ENCODE measurements at places on chromosomes 3 and 15.

DNA sequence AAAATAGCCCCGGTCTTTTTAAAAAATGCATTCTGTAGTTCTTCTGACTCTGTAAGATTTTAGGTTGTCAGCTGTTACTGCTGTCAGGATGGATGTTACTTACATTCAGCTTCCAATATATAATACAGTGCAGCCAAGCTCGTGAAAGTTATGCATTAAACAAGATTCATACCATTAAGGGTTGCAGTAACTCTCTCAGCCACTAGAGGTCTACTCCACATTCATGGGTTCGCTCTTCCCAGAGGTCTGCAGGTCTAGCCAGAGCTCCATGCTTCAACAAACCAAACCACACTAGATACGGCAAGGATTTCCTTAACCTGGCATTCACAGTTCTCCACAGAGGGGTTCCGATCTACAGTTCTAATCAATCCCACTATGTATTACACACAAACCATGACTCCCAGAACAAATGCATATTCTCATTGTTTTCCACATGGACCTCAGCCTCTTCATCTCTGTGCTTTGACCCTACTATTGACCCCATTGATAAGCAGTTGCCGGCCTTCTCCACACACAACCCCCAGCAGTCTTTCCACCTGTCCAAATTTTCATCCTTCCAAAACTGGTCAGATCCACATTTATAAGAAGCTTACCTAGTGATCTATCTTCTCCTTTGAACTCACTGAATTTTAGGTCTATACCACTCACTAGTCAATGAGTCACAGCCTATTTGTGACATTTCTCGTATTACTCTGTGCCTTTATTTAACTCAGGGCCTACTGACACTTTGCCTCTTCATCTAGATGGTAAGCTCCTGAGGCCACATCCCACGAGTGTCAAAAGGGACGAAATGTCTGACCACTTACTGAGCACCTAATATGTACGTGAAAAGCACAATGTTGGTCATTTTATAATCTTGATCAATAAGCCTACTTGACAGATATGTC, 33.7 kb downstream of the RORA start:
- peak; percentile 20 for DNase-seq

DNA sequence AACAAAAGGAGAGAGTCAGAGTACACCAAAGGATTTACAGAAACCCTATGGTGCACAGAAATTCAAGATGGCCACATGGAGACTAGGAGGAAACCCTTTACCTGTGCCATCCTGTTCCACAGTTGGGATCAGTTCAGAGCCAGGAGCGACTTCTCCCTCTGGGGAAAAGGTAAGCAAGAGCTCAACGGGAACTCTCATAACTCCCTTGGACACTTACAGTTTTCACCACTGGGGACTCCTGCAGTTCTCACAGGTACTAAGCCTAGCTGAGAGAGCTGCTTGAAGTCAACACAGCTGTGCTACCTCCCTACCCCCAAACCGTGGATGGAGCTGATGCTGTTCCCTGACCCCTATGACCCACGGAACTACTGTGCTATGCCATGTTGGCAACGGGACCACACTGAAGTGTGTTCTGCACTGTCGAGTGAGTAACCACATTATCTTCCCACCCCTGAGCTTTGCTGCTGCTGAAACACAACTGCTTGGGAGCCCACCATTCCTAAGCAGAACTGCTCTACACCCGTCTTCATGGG, 606.8 kb downstream of the GBE1 start:
- no peak for DNase-seq

DNA sequence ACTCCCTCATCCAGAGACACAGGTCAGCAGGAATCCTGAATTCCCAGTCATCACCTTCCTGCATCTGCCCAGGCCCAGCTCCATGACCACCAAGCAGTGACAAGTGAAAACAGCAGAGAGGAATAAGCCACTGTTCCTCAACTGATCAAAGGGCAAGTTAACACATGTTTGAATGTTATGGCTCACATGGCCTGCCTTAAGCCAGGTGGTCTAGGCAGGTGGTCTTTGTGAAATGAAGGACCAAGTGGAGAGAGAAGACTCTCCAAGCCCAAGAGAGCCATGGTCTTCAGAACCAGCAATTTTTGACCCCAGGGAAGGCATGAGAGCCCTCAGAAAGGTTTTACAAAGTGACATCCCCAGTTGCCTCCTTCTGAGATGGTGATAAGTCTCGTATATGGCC, 161.8 kb downstream of the EPHB1 start:
- DNase-seq, result no peak

GRCh38 chr3:172953571-172953970, 187.5 kb downstream of the SPATA16 start:
- no peak for DNase-seq

DNA sequence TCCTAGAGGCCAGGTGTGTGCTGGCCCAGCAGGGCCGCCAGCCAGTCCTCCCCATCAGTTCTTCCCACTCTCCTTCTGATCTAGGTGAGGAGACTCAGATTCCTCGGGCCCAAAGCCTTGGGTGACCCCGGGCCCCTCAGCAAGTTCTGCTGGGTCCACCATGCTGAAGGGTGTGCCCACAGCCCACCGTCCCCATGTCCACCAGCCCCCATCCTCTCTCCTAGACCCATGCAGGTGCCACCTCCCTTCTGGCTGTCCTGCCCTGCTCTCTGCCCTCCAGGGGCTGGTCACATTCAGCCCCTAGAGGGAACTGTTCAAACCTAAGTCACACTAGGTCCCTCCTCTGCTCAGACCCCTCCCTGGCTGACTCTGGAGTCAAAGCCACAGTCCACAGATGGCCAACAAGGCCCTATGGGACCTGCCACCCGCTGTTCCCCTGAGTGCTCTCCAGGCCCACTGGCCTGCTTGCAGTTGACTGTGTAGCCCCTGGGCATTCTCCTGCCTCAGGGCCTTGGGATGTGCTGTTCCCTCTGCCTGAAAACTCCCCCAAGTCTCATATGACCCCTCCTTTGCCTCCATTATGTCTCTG, 878 bp upstream of the TLR9 start:
- DNase-seq, result no peak

DNA sequence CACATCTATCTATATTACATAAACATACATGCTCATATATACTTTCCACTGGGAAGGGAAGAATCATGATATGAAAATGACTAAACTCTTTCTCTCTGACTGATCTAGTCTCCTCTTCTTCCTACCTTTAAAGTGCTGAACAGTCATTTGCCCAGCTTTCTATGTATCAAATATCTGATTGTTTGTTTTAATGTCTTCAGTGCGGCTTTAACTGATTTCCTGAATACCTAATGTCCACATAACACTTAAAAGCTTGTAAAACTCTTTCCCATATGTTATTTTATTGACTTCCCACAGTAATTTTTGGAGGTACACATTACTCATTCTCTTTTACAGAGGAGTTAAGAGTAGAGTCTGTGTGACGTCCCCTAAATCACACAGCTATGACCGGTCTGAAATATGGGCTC, 28.2 kb downstream of the CPOX start:
- DNase-seq, result no peak

DNA sequence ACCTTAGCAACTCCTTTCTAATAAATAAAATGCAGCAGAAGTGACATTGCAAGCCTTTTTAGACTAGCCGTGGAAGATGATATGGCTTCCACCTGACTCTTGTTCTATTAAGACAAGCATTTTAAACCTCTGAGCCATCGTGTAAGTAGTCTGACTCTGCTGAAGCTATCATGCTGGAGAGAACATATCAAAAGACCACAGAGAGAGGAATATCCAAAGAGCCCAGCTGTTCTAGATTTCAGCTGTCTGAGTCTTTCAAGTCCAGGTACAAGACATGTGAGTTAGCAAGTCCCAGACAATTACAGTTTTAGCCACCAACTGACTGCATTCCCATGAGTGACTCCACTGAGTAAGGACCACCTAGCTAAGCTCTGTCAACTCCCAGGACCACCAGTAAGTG, 517.0 kb upstream of the NAALADL2 start:
- no peak for DNase-seq

GRCh38 chr3:120028271-120029047, 65.8 kb downstream of the GSK3B start:
- DNase-seq, result no peak

GRCh38 chr3:36891701-36892160, 53.1 kb downstream of the TRANK1 start:
- DNase-seq, result no peak

DNA sequence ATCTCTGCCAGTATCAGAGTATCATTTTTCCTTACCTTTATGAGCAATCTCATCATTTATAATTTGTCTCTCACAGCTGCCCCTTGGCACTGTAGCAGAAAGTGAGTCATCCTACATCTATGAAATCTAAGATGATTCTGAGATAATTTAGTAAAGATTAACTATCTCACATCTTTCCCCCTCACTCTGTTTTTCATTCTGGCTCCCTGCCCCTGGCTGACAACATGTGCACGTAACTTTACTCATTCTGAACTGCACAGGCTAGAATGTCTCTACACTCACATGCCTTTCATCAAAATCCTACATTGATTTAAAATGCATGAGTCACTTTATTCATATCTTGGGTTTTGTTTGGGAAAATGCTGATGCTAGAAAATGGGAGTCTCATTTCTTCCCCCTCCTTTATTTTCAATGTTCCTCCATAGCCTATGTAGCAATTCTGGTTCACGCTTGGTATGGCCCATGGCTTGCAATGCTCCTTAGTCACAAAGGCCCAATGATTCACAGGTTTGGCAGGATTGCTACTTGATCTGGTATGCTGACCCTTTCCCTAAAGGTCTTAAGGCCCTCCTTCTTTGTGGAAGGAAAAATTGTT, 838.5 kb downstream of the TUSC7 start:
- DNase-seq, result no peak

GRCh38 chr15:50506121-50506520, 40.3 kb downstream of the USP50 start:
- no peak for DNase-seq

DNA sequence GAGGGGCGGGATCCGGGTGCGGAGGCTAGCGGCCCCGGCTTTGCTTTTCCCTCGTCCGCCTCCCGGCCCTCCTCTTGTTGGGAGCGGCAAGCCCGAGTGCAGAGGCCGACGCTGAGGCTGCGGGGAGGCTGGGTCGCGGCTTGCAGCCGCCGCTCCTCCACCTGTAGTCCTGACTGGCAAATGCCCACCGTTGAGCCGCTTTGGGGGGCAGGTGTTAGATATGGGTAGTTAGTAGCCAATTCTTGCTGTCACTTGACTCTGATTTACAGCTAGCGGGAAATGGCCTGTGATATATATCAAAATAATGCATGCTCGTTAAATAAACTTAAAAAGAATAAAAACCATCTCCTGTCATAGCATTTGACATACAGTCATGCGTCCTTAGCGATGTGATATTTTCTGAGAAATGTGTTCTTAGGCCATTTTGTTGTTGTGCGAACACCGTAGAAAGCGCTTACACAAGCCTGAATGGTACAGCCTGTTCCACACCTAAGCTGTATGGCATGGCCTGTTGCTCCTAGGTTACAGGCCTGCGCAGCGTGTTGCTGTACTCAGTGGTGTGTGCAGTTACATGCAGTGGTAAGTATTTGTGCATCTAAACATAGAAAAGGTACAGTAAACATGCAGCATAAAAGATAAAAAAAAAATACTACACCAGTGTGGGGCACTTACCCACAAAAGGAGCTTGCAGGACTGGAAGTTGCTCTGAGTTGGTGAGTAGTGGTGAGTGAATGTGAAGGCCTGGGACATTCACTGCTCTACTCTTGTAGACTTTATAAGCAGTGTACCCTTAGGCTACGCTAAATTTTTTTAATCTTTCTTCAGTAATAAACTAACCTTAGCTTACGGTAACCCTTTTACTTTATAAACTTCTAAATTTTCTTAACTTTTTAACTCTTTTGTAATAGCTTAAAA, 873 bp downstream of the CAPN7 start:
- no peak for DNase-seq

DNA sequence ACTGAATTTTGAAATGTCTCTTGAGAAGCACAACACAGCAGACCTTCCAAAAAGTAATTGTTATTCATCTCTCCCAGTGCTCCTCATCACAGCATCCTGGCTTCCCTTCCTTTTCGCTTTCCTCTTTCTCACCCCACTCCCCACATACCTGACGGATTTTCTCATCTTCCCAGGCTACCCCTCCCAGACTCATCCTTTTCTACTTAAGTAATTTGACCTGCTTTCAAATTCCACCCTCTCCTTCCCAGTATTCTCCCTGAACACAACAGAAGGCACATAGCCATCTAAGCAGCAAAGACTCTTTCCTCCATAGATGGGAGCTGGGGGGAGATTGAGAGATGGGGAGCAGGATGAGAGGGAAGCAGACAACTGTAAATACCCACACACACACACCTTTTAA, 187.1 kb upstream of the STT3B start:
- DNase-seq, result no peak

DNA sequence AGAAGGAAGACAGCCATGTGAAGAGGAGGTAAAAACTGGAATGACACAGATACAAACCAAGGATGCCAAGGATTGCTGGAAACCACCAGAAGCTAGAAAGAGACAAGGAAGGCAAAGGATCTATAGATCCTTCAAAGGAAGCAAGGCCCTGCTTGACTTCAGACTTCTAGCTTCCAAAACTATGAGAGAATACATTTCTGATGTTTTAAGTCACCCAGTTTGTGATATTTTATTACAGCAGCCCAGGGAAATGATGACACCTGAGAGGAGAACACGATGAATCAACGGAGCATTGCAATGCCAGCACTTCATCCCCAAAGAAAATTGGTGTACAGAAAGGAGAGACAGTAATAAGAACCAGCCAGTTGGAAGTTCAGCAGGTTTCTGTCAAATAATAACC, 116.3 kb downstream of the MAGI1 start:
- DNase-seq, result no peak

DNA sequence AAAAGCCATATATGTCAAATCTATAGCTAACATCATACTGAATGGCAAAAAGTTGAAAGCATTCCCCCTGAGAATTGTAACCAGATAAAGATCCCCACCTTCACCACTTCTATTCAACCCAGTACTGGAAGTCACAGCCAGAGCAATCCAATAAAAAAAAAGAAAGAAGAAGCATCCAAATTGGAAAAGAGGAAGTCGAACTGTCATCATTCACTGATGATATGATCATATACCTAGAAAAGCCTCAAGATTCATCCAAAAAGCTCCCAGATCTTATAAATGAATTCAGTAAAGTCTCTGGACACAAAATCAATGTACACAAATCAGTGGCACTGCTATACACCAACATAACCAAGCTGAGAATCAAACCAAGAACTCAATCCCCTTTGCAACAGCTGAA, 97.4 kb downstream of the CBLB start:
- no peak for DNase-seq

DNA sequence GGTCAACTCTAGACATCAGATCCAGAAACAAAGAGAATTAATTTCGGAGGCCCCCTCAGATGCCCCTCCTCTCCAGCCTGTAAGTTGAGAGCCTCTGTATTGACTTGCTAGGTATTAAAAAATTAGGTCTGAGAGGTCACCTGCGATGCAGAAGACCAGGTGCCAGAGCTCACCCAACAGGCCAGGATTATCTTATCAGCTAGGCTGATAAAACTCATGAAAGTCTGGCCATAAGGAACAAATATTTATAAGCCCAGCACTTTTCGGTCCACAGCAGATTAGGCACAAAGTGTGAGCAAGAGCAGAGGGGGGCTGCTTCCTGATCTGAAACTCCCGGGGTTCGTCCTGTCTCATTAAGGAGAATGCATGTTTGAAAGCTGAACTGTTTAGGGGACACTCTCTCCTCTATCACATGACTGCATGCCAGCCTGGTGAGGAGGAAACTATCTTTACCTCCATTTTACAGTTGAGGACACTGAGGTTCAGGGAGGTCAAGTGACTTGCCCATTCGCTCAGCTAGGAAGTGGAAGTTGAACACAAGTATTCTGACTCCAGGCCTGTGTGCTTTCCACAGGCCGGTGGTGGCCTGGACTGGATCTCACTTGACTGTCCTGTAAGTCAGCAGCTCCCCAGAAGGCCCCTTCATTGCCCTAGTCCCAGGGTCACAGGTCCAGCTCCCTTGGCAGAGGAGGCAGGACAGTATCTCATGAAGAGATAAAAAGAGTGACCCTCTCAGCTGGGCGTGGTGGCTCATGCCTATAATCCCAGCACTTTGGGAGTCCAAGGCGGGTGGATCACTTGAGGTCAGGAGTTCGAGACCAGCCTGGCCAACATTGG, 39.6 kb upstream of the MAGEF1 start:
- DNase-seq, result no peak

Measured in SHP77 (cell line).